ENCODE measurements at places on chromosomes 16 and 17.

GRCh38 chr17:21196126-21196525 is 17.8 kb downstream of the TMEM11 start:
- no peak for DNase-seq

DNA sequence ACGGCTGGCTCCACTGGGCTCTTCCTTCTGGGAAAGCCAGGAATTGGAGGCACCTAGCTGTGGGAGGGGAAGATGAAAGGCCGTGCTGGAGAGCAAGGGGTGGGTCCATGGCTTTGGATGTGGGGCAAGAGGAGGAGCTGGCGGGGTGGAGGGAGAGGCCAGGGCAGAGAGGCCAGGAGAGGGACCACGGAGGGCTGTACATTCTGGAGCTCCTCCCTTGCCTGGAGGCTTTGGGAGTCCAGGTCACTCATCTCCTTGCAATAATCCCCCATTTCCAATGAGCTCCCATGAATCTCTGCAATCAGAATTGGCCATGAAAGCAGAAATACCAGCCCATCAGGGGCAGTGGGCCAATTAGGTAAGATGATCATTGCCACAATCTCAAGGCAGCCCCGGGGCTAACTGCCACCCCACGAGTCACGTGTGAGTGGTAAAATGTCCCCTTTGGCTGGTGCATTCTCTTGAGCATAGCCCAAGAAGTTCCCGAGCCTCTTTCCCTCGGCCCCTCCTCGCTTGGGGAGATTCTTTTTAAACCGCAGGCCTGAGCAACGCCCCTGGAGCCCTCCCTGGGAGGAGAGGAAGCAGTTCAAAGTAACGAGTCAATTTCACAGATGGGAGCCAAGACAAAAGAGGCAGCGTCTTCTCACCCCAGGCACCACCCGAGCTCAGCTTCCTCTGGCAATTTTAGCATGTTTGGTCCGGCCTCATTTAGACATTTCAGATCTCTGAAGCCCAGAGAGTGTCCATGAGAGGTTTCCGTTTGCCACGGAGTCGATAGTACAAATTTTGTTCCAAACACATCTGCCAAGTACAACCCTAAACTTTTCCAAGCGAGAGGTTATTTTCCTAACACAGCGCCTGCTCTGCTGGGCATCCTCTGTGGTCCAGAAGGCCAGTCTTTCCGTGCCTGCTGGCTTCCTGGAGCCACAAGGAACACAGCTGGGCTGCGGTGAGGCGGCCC is 13.4 kb downstream of the RTN4RL1 start:
- peak; percentile 83 for DNase-seq

- peak; percentile 95 for DNase-seq
Measured at GRCh38 chr16:16042076-16042475, 92.7 kb downstream of the ABCC1 start.

DNA sequence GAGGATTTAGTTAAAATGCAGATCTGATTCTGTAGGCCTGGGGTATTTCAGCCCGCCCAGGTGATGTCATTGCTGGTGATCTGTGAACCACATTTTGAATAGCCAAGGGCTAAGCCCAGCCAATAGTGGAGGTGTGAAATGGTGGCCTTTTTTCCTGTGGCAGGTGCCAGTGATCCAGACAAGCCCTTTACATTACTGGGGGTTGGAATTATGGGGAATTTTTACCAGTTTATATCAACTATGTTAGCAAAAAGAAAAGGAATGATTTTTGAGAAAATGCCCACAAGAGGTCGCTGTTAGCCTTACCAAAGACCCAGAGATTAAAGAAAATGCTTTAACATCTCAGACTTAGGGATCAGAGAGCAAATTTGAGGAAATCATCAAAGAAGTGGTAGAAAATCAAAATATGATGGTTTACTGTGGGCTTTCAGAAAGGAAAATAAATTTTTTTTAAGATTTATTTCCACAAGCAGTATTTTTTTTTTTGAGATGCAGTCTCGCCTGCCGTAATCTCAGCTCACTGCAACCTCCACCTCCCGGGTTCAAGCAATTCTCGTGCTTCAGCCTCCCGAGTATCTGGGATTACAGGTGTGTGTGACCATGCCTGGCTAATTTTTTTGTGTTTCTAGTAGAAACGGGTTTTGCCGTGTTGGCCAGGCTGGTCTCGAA is 3.9 kb downstream of the VPS35L start:
- peak; percentile 76 for DNase-seq

GRCh38 chr17:63419949-63420867 is 25.9 kb downstream of the CYB561 start:
- no peak for DNase-seq

DNA sequence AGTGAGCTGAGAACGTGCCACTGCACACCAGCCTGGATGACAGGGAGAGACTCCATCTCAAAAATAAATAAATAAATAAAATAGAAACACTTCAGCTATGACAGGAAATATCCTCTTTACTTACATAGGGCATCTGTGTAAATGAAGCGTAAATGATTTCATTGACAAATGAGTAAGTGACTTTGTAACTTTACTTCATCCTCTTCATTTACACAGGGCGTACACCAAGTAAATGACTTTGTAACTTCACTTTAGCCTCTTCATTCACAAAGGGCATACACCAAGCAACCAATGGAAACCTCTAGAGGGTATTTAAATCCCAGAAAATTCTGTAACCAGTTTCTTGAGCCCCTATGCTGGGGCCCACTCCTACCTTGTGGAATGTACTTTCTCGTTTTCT is 16.2 kb upstream of the KLHDC4 start:
- DNase-seq = no peak

DNA sequence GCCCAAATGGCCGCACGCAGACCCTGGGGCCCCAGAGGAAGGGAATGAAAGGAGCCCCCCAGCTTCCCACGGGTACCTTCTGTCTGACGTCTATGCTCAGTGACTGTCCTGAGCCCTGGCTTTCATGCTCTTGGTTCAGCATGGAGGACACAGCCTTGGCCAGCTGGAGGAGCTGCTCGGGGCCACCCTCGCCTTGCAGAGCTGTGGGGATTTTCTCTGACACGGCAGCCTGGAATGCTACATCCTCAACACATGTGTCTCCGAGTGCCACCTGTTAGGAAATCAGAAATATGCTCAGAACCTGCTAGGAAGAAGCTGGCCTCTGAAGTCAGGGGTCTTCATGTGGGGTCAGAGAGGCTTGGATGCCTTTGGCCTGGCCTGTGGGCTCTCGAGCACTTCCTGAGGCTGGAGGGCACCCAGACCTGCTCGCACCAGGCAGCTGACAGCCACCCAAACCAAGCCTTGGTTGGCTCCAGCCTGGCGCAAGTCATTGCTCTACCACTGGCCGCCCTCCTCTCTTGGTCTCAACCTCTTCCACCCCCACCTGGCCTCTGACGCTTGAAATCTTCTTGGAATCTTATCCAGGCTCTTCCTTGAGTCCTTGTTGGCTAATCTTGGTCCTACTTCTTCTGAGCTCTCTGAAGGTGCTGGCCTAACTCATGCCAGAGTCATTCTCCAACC is 63.7 kb upstream of the BCO1 start:
- DNase-seq = peak; percentile 23

- peak; percentile 34 for DNase-seq
Measured at GRCh38 chr16:79902351-79902750, 301.8 kb upstream of the MAF start.

All from astrocyte of the hippocampus (primary cell).